ENCODE measurements at places on chromosomes 16 and 17.
A peak's percentile ranks its signal among the peaks of the same experiment; 100 is the strongest.

DNA sequence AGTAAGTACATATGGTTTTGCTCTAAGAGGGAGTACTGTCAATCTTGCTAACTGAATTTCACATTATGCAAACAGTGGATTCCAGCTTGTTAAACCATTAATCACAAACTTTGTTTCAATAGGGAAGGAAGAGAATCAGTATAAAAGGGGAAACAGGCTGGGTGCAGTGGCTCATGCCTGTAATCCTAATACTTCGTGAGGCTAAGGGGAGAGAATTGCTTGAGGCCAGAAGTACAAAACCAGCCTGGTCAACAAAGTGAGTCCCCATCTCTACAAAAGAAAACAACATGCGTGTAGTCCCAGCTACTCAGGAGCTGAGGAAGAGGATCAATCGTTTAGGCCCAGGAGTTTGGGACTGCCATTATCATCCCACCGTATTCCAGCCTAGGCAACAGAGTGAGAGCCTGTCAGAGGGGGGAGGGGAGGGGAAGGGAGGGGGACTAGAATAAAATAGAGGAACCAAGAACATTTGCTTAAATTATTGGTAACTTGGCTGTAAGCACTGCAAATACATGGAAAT lies 65.7 kb downstream of the FBXL20 start:
- no peak for DNase-seq

DNA sequence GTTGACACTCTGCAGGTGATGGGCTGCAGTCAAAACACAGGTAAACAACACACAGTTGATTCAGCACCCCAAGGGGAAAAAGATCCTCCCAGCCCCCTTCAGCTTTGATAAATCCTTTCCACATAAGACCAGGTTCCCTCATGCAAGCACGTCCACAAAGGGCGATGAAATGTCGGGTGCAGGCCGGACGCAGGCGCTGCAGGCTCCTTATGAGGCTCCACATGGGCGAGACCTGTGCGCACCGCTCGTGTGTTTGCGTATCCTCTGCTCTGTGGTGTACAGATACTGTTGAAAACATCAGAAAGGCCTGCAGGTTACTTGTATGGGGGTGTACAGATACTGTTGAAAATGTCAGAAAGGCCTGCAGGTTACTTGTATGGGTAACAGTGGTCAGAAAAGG lies 14.4 kb upstream of the ZNF750 start:
- DNase-seq: no peak

DNA sequence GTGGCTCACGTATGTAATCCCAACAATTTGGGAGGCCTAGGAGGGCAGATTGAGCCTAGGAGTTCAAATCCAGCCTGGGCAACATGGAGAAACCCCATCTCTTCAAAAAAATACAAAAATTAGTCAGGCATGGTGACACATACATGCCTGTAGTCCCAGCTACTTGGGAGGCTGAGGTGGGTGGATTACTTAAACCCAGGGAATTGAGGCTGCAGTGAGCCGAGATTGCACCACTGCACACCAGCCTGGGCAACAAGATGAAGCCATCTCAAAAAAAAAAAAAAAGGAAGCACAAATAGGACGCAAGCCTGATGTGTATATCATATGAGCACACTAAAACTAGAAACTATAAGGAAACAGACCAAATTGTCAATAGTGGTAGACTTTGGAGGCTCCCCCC lies 17.1 kb upstream of the FLCN start:
- DNase-seq: no peak

GRCh38 chr16:73051961-73052360 lies 4.0 kb upstream of the ZFHX3 start:
- no peak for DNase-seq

DNA sequence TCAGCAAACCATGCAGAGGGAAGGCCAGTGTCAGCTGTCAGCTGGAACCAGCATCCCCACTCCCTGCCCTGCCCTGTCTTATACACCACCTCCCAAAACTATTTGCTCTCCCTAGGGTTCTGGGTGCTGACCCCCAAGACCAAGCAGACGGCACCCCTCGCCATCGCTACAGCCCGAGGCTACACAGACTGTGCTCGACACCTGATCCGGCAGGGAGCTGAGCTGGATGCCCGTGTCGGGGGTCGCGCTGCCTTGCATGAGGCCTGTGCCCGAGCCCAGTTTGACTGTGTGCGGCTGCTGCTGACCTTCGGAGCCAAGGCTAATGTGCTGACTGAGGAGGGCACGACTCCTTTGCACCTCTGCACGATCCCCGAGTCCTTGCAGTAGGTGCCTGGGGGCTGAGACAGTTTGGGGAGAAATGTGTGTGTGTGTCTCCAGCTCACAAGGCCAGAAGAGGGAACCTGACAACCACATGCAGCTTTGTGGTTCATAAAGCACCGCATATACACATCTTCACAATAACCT lies 1.5 kb downstream of the ASB16 start:
- DNase-seq: no peak

DNA sequence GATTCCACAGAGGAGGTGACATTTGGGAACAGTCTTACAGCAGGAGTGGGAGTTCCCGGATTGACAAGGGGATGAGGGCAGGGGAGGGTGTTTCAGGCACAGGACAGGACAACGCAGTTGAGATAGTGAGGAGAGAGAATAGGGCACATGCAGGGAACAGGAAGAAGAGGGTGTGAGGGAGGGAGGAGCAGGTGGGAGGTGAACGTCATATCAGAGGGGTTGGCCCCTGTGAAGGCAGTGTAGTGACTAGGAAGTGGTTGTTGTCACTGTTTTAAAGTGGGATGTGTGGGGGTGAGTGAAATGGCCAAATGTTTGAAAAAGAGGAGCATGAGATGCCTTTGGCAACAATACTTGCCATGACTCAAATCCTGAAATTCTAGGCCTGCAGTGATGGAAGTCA lies 12.2 kb downstream of the PRKCB start:
- no peak for DNase-seq

DNA sequence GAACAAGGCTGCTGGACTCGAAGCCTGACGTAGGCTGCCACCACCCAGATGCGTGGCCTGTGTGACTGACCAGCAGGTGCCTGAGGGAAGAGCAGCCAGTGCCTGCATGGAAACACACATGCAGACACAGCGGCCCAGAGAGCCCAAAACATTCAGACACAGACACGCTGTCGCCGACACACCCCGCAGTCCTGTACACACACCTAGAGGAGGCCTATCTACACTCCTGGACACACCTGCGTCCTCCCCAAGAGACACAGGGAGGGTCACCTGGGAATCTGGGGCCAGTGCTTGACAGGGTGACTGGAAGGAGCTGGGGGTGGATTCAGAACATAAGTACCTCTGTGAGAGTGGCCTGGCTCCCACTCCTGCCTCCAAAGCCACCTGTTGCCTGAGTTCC lies 6.1 kb upstream of the TSPOAP1 start:
- DNase-seq: no peak

DNA sequence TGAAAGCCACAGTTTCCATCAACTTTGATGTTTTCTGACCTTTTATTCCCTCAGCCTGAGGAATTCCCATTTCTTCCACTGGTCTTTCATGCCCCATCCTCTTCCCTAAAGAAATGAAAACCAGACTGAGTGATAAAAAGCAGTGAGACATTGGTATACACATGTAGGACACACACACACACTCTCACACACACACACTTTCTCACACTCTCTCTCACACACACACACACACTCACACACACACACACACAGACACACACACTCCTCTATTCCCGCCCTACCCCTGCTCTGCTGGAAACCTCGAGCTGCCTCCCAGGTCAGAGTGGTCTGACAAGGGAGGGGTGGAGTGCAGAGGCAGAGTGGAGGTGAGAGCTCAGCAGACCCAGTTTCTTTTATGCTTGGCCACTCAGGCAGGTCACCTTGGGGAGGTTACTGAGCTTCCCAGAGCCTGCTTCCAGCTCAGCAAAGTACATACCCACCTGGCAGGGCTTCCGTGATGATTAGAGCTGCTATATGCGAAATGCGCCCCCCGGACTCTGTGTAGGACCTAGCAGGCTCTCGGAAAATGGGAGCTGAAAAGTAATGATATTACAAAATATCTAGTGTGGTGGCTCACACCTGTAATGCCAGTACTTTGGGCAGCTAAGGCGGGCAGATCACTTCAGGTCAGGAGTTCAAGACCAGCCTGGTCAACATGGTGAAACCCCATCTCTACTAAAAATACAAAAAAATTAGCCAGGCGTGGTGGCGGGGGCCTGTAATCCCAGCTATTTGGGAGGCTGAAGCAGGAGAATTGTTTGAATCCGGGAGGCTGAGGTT lies 30.7 kb downstream of the CCR7 start:
- DNase-seq: no peak

- DNase-seq: no peak
Measured at GRCh38 chr16:12184419-12184917, 207.9 kb downstream of the SNX29 start.

GRCh38 chr17:35765086-35765710 lies 4.5 kb downstream of the C17orf50 start:
- no peak for DNase-seq

DNA sequence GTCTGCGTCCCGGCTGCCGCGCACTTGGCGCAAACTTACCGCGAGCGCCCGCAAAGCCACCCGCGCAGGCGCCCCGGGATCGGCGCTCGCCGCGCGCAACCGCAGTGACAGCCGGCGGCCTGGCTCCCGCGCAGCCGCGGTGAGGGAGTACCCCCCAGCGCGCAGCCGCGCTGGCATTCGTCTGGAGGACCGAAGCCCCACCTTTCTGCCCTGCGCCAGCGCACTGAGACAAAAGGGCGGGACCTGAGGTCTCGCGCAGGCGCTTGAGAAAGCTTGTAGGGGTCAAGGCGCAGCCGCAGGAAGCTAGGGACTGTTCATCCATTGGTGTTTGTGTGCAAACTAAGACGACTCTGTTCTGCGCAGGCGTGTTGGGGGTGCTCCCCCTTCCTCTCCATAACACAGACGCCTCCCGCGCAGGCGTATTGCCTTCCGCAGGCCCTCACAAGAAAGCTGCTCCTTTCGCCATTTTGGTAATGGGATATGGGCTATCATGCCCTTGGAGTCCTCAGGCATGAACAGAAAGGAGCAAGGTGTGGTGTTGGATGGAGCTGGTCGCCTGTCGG lies at the start of gene PHF12:
Gene PHF12, minus strand, starts transcription at position 91 of the 563 bp plus-strand sequence. CDS start 558 bp downstream, outside the sequence.
- peak; percentile 98 for DNase-seq

- DNase-seq: no peak
Measured at GRCh38 chr17:80959330-80960036, 32.2 kb upstream of the CHMP6 start.

DNA sequence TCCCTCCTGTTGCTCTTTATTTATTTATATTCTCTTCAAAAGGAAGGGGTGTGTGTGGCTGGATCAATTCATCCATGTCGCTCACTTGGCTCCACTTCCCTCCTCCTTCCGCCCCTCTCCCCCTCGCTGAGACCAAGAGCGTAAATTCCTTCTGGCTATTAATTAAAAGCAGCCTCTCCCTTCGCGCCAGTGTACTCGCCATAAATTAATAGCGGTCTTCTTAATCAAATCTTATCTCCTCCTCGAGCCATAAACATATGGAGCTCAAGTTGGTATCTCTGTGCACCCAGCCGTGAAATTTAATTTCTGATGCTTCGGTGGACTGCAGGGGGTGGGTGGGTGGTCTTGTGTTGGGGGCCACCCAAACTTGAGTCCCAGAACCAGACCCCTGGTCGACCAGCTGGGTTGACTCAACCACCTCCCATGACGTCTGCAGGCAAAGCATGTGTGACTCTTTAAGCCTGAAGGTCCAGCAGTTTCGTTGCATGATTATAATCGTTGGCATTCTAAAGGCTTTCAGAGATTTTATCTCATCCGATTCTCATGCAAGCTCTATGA lies 57.9 kb downstream of the SDK2 start:
- DNase-seq: no peak

DNA sequence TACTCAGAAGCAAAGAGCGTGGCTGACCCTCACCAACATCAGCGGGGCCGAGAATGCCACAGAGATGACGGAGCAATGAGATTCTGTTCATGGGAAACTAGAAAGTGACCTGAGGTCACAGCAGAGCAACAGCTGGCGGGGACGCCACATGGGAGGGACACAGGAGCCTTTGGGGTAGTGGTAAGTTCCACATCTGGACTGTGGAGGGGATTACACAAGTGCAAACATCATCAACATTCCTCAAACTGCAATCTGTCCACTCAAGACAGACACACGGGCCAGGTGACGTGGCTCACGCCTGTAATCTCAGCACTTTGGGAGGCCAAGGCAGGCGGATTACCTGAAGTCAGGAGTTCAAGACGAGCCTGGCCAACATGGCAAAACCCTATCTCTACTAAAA lies 11.2 kb downstream of the HAGH start:
- no peak for DNase-seq

GRCh38 chr17:18187226-18187625 lies 3.6 kb downstream of the ALKBH5 start:
- DNase-seq: no peak

DNA sequence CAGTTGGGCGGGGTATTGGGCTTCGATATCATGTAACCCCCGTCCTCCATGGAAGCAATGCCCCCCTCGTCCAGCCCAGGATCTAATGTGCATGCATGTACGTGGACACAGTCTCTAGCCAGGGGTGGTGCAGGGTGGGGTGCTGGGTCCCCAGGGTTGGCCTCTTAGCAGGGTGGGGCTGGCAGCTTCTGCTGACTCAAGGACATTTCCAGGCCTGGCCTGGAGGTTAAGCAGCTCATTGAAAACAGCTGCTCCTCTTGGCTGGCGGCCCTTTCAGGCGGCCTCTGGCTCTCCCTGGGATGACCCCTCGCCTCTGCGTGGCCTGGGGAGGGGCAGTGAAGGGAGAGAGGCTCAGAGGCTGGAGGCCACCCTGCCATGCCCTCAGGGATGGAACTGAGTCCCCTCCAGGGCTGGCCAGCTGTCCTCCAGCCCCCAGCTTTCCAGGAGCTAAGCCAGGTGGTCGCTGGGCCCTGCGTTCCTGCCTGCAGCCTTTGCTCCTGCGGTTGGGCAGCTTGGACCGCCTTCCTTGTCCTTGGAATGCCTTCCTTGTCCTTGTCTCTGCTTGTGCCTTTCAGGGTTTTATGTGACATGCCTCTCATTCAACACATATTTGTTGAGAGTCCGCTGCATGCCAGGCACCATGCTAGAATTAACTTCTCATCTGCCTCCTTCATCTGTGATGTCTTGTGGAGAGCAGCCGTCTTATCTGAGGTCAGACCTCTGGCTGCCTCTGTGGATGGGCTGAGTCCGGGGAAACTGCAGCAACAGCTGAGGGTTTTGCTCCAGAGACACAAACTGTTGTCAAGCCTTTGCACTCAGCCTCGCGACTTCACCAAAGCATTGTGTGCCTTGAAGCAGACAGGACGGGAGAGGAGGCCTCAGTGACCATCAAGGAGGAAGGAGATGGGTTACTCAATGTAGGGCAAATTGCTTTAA lies 26.6 kb downstream of the MRC2 start:
- DNase-seq: no peak

GRCh38 chr17:8300627-8301242 lies 5.5 kb upstream of the SLC25A35 start:
- DNase-seq: peak; percentile 26

GRCh38 chr16:12900156-12900555 lies 1.2 kb upstream of the SHISA9 start:
- no peak for DNase-seq

DNA sequence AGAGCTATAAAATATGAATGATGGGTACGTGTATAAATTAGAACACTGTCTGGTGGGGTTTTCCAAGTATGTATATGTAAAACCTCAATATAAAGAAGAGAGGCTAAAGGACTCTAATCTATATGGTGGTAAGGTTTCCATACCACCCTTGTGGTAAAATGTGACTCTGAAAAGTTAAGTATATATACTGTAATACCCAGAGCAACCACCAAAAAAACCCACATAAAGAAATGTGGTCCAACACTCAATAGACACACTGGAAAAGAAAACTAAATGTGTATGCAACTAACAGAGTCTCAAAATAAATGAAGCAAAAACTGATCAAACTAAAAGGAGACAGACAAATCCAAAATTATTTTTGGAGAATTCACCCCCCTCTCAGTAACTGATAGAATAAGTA lies 72.2 kb downstream of the XPO6 start:
- no peak for DNase-seq

GRCh38 chr17:65659512-65659911 lies 98.1 kb upstream of the AXIN2 start:
- no peak for DNase-seq

Measured in NCI-H1048 (cell line).